ENCODE measurements at places on chromosomes 7 and 10.

GRCh38 chr10:71381611-71382010, 15.1 kb upstream of the CDH23 start:
- no peak for DNase-seq

DNA sequence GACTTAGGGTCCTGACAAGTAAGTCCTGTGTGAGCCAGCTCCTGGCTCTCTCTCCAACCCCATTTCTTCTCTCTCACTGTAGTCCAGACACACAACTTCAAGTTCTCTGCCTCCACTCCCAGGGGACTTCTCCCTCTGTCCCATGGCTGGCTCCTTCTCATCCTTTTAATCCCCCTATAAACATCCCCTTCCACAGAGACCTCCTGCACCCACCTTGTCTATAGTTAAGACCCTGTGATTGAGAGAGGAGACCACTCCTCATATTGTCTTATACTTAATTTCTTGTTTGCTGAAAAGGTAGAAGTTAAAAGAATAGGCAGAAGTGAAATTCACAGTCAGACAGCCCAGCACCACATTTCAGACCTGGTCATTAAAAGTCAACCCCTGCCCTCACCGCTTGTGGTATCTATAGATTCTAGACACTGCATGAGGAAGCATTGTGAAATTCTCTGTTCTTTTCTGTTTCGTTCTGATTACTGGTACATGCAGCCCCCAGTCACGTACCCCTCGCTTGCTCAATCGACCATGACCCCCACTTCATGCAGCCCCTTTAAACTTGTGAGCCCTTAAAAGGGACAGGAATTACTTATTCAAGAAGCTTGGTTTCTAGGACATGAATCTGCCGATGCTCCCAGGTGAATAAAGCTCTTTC, 125.6 kb upstream of the FRMD4A start:
- no peak for DNase-seq

DNA sequence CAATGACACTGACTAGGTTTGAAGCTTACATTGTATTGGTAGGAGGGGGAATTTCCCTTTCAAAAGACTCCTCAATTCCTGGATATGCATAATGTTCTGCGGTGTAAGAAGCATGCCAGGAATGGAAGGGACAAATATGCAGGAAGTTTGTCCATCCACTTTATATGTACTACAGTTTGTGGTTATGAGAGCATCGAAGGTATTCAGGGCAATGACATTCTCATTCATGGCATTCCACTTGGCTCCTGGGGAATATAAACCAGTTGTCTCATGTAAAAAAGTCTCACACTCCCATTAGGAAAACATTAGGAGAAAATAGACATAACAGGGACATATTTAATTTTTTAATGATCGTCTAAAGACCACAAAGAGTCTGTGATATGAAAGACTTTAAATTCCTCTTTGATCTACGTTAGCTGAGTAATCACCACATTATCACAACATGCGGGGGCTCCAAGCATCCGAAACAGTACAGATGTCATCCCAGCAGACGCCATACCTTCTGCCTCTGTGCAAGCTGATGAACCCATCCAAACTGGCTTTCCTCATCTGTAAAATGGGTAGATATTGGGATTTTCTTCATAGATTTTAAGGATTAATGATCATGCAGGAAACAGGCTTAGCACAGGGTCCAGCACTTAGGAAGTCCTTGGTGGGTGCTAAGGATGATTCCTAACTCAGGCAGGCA, 675.3 kb downstream of the INHBA start:
- no peak for DNase-seq

GRCh38 chr7:112897839-112898431, 107.7 kb upstream of the TMEM168 start:
- DNase-seq, result no peak

- no peak for DNase-seq
These were observed 16.3 kb upstream of the LFNG start for GRCh38 chr7:2503056-2503941.

DNA sequence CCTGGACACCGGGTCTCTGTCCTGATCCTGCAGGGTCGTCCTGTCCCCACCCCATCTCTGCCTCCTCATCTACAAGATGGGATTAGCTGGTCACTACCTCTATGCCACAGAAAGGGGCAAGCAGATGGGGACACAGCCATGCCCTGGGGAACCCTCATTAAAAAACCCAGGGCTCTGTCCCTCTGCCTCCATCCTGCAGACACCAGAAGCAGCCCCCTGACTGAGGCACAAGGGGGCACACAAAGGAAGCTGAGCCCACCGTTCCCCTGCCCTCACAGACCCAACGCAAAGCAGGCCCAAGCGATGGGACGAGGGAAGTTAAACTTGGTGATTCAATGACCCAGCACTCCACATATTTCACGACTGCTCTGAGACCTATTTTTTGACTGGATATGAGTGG, 142.4 kb downstream of the TCERG1L start:
- DNase-seq, result no peak

DNA sequence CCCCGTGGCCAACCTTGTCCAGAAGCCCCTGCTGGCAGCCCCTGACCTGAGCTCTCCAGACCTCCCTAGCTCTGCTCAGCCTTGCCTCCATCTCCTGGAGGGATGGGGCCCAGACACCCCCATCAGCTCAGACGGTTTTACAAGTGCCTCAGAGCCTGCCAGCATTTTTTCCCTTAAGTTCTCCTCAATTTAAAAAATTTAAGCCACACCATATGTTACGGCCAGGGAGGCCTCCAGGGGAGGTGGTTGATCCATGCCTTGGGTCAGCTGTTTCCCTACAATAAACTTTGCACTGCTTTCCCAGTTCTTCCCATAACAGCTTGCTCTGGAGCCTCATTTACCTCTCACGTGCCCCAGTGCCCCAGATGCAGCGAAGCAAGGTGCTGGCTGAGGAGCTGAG, 143.5 kb downstream of the RGS10 start:
- DNase-seq, result no peak

DNA sequence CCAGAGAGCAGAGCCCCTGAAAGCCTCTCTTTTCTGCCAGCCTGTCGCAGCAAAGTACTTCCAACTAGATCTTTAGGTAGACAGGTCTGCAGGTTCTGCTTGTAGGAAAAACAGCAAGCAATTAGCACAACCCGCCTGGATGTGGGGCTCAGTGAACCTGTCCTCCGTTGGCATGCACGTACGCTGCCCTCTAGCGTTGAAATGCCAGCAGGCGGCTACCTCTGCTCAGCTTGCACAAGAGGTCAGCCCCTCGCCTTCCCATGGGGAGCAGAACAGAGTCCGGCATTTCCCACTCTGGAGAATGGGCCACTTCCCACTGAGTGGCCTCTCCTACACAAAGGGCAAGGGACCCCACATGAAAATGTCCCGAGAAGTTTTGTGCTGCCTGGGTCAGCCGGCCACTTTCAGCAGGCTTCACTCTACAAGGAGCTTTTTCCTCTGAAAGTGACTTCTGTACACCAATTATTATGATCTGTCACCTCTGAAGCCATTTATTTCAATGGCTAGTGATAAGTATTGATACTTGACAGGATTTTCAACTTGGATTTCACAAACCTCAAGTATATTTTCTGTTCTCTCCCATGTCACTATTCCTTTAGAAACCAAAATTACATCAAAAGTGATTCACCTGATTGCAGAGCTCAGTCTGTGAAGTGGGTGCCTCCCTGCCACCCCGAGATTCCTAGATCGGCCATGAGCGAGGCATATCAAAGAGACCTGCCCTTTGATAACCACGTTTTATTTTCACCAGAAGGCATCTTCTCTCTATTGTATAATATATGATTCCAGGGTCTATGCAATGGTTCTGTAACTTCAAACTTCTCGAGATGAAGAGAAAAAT, 56.7 kb downstream of the JCAD start:
- DNase-seq, result no peak

- no peak for DNase-seq
These were observed 232.8 kb upstream of the TEX47 start for GRCh38 chr7:89028319-89028718.

DNA sequence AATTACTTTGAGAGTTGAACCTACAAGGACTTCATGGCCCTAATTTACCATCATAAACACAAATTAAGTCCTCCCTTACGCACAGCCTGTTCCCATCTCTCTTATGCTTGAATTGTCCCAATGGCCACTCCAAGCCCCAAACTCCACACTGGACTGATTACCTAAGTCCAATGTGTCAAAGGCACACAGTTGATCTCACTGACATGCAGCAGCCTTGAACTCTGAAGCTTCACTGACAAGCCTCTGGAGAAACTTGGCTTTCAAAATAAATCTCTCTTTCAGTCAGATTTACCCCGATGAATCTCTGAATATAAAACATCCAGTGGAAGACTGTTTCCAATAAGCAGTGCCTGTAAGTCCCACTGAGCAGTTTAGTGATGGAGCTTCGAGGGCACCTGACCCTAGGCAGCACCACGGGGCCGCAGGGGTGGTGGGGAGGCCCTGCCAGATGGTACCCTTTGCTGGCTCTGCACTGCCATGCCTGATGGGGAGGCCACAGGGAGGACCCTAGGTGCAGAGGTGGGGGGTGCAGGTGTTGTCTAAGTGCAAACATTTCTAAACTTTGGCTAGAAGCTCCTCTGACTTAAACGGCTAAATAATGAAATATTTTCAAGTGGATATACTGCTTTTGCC, 3.3 kb upstream of the MAT1A start:
- DNase-seq, result no peak

- DNase-seq, result peak; percentile 47
These were observed 25.0 kb downstream of the ZNF487 start for GRCh38 chr10:43461950-43462349.

- no peak for DNase-seq
These were observed 79.5 kb downstream of the HIPK2 start for GRCh38 chr7:139698278-139698677.

- DNase-seq, result no peak
These were observed 59.1 kb downstream of the NRF1 start for GRCh38 chr7:129670656-129671055.

- no peak for DNase-seq
These were observed 96.6 kb upstream of the CACUL1 start for GRCh38 chr10:118851062-118852035.

DNA sequence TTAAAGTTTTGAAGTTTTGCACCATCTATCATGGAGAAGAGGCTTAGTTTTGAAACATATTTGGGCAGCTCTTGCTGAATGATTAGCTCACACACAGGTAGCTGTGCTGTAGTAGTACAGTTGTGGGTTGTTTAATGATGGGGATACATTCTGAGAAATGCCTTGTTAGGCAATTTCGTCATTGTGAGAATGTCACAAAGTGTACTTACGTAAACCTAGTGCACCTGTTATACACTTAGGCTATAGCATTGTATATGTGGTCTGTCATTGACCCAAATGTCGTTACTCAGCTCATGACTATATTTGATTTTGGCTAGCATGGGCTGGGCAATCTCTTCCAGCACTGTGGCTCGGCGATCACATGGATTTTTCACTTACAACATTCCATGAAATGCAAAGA, 247.2 kb upstream of the IGFBP3 start:
- DNase-seq, result no peak

DNA sequence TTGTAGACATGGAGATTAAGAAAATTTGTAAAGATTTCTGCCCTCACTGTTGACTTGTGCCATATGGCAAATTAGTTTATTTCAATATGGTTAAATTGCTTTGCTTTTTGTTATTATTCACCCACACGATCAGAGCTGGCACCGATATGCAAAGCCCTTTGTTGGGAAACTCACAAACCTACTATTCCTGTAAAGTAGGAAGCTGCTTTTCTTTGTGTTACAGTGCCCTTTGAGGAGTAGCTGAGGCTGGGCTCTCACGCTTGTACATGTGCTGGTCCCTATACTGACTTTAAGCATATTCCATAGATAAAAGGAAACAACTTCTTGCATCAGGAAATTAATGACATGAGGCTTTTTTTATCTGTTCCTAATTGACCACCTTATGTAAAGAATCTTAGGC, 17.6 kb upstream of the AOAH start:
- no peak for DNase-seq

GRCh38 chr10:31594347-31594873, 275.4 kb downstream of the ZEB1 start:
- DNase-seq, result no peak

DNA sequence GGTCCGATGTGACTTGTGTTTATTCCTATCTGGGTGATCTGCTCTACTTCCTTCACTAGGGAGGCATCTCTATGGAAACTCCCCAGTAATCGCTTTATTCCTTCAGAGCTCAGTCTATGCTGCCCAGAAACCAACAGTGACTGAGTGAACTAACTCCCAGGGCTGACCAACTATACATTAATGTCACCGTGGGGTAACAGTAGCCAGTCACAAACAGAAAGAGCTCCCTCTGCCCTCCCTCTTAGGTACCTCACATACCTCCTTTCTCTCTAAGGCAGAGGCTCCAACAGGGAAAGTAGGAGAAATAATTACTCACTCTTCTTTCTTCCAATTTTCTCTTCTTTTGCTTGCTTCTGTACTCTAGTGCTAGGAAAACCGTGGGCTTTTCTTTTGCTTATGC, 855.0 kb downstream of the REEP3 start:
- no peak for DNase-seq

GRCh38 chr7:44043902-44044301, 600 bp upstream of the DBNL start:
- DNase-seq, result no peak

DNA sequence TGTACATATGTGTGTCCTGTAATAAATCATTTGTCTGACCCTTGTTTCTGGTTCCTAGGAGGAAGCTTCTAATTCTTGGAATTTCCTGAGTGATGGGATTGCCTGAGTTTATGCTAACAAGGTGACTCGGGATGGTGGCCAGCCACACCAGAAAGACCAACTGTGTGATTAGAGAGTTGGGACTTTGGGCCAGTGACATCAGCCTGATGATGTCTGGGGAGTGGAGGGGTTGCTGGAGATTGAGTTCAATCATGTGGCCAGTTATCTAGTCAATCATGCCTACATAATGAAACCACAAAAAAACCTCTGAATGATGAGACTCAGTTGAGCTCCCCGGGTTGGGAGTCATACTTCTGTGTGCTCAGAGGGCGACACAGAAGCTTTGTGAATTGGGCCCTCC, 23.5 kb upstream of the CARD11 start:
- DNase-seq, result no peak

- DNase-seq, result no peak
These were observed 10.7 kb downstream of the IRF5 start for GRCh38 chr7:128948312-128948973.

DNA sequence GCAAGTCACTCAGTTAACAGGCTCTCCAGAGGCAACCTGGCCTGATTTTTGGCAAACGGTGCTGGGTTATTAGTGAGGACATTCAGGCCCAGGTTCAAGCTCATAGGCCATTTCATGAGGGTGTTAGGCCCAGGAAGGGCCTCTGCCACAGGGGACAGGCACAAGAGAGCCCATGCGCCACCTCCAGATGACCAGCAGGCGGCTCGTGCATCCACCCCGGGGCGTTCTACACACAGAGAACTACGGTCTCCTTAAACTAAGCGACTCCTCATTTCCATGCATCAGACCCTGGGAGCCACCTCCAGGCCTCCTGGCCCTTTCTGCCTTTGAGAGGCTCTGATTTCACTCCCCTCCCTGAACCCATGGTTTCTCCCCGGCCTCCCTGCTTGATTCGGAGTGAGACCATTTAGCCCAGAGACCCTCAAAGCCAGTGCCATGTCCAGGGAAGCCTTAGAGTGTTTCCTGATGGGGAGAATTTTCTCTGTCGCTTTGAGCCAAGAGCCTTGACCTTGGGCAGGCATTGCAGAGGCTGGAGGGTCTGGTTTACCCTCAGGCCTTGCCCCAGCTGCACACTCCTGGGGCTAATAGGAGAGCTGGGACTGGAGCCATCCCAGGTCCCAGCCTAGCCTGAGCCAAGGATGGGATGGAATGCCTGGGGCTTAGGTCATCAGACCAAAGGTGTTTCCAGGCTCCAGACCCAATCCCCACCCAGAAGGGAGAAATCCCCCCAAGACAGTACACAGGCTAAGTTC, 188.0 kb downstream of the GRID1 start:
- no peak for DNase-seq

All from brain pericyte (primary cell).